ENCODE measurements at places on chromosomes 16 and 17.

DNA sequence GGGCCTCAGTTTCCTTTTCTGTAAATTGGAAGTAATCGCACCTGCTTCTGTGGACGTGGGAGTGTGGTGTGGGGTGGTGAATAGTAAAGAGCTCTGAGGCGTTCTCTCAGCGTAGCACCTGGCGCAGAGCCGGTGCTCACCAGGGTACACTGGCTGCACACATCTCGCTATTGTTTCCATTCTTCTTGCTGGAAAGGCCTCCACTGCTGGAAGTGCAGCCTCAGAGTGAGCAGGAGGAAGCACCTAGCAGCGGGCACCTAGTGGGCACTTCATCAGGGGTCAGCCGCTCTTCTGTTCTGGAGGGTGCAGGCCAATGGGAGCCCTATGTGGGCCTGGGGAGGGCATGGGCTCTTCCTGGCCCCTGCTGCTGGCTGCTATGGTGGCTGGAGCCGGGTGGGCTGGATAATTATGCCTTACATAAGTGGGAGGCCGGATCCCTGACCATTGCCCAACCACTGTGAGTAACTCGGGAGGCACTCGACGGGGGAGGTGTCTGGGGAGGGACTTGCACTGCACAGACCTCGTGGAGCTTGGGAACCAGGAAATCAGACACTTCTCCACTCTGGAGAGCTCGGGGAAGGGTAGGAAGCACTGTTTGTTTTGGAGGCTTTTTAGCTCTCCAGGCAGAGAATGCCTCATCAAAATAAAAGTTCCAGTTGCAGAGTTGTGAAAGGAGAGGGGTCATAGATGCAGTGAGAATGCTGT lies 1.7 kb downstream of the MAP2K3 start:
- DNase-seq: no peak

DNA sequence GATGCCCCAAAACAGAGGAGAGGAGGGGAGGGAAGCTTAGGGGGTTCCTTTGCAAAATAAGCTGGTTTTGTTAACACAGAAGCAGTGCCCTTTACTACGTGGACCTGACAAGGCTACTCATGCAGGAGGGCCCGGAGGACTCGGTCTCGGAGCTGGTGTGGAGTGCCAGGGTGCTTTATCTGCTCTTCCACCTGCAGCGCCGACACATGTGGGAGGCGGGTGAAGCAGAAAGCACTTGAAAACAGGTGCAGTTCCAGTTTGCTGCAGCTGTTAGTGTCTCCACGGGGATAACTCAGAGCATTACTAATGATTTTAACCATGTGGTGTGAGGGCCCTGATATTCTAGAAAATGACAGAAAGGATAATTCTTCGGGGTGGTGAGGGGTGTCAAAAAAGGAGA lies 35.0 kb upstream of the MNT start:
- no peak for DNase-seq

- DNase-seq: no peak
Measured at GRCh38 chr16:28492511-28492910, 637 bp upstream of the CLN3 start.

GRCh38 chr17:41868568-41868967 lies 3.3 kb upstream of the KLHL11 start:
- no peak for DNase-seq

DNA sequence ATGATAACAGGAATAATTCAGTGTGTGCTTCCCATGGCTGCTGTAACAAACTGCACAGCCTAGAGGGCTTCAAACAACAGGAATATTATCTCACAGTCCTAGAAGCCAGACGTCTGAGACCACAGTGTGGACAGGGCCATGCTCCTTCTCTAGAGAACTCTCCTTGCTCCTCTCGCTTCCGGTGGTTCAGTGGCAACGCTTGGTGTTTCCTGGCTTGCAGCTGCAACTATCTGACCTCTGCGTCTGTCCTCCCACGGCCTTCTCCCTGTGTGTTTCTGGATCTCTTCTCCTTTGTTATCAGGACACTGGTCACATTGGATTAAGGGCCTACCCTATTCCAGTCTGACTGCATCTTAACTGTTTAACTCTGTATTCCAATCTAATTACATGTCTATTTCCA lies 414.3 kb downstream of the MAF start:
- DNase-seq: no peak

GRCh38 chr17:48738424-48738802 lies 9.9 kb upstream of the HOXB13 start:
- no peak for DNase-seq

Data from activated gamma-delta T cell treated with Interleukin-2 at 50 U/mL for 16 hours (primary cell).